Suppressor macrophage treated with lipopolysaccharide for 4 hours (primary cell): ENCODE measurements at places on chromosomes 7 and 10.
A peak's percentile ranks its signal among the peaks of the same experiment; 100 is the strongest.

DNA sequence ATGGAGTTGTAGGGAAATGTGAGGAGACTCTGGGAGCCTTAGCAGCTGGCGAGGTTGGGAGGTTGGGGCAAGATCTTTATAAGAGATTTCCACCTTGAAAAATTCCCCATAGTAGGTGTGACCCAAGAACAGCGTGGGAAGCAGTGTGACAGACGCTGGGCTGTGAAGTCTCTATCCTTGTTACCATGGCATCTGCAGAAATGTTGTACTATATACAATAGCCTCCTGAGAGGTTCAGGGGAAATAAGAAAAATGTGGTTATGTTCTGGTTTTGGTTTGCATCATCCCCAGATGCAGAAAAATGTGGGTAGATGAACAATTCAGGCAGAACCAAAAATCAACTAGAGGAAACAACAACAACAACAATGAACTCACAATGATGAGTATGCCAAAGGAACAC, 498.6 kb downstream of the SH2D4B start:
- no peak for DNase-seq

DNA sequence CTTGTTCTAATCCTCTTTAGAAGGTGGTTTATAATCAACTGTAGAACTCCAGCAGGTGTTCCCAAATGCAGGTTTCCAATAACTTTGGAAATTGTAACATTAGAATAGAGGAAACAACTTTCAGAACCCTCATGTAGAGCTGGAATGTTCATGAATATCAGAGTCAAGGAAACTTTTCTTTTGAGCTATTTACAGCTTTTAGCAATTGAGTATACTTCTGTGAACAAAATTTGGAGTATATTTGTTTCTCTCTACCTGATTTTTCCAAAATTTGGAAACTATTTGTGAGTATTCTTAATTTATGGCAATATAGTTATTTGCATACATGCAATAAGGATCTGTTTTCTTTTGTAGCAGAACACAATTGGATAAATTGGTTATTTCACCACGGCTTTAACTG, 2.8 kb upstream of the CFAP43 start:
- DNase-seq = no peak

- no peak for DNase-seq
Observed at GRCh38 chr10:86198271-86198670, 168.3 kb downstream of the GRID1 start.

DNA sequence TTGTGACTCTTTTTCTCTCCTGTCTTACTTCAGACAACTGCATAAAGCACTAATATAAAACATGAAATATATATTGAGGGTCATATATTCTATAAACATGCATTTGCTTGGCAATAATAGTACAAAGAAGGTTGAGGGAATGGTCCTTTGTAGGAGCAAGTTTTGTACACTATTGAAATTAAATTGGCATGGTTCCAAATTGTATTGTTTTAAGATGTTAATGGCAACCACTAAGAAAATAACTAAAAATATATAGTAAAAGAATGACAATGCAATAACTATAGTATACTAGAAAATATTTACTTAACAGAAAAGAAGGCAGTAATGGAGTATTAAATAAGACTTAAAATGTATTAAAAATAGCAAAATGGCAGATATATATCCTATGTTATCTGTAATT, 33.7 kb upstream of the KAT6B start:
- no peak for DNase-seq

- no peak for DNase-seq
Observed at GRCh38 chr10:127194111-127194510, 2.3 kb downstream of the INSYN2A start.

- DNase-seq = peak; percentile 35
Observed at GRCh38 chr7:139620676-139621344, 97.3 kb downstream of the CLEC2L start.

DNA sequence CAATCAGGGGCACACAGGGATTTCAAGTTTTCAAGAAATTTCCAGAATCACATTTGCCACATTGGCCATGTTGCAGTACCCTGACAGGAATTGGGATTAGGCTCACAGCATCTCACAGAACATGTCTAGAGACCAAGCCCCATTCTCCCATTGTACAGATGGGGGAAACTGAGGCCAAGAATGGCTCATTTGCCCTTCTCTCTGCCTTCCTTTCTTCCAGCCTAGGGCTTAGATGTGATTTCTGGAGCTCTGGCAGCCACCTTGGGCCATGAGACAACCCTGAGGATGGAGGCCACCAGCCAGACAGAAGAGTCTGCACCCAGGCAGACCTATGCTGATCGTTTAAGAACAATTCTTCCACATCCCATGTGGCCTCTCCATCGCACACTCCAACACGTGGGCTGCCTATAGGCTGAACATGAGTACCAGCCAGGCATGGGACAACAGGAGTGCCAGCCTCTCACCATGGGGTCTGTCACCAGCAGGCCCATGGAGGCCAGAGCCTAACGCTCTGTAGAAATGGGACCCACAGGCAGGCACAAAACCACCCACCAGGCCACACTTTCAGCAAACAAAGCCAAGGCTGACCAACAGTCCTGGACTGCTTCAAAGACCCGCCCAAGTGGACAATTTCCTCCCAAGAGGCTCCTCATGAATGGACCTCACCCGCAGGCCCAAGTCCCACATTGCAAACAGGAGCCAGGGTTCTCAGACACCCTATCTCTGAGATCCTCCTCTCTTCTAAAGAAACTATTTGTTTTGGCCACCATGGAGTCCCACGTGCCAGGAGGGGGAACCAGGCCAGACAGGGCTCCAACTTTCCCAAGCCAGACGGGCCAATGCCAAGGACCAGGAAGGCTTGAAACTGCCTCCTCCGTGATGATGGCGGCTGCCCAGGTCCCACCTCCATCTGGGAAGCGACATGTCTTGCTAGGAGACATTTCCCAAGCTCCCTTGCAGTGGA, 20.7 kb downstream of the PDGFA start:
- no peak for DNase-seq

GRCh38 chr7:85356916-85357315, 170.1 kb upstream of the SEMA3D start:
- no peak for DNase-seq

DNA sequence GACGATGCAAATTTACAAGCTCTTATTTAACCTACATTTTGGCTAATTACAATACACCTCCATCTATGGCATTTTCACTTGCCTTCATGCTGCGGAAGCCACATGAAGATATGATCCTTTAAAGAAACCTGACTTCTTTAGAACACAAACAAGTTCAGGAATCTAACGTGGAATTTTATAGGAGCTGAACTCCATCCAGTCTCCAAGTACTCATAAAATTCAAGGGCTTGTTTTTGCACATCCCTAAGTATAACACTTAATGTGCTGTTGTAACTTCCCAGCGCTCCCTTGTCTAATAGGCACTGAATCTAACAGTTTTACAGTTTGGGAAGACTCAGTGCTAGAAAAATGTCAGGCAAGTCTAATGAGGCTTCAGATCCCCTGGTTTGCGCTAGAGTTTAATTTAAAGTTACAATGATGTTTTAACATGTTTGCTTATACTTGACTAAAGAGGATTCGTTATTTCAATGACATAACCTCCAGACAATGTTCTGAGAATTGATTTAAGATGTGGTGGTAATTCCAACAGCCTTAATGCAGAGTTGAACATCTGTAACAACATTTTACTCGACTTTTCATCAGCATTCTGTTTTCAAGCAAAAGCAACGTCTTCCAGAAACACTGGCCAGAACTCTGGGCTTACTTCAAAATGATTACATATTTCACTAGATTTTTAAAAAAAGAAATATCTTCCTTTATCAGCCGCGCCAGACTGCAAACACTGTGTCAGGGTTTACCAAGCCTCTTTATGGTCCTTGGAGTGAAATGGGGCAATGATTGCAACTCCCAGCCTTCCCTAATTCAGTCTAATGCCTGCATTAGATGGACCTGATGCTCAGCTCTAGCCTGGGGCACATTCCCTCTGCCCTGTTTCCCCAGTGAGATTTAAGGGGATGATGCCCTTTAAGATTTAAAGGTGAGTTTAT, 664.3 kb downstream of the KCNMA1 start:
- no peak for DNase-seq

DNA sequence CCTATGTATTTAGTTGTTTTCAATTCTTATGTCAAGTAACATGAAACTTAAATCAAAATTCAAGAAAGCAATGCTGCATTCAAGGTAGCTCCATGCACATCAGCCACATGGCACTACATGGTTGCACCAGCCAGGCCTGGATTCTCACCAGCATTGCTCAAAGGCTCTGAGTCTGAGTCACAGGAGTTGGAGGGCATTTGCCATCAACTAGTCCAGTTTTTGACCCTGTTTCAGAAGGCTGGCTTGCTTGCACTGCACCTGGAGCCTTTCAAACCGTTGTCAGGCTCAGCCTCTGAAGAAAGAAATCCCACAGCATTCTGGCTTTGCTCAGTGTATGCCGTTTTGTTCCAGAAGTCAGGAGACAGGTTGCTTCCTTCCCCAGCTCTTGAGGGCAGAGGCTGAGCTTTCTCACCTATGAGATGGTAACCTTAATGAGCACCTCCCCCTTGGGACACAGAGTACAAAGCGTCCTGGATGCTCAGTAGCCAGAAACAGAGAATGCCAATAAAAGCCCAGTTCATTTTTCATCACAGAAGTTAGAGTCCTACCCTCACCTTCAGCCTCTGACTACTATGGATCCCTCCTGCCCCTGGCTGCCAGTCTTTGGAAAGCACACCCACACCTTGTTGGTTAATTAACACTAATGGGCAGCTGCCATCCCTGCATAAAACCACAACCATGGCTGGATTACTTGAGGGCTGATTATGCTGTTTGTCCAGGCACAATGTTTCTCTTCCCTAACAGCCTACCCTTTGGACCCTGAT, 288.4 kb upstream of the LRRTM3 start:
- DNase-seq = no peak

- DNase-seq = no peak
Observed at GRCh38 chr7:94067047-94067446, 62.9 kb upstream of the BET1 start.

DNA sequence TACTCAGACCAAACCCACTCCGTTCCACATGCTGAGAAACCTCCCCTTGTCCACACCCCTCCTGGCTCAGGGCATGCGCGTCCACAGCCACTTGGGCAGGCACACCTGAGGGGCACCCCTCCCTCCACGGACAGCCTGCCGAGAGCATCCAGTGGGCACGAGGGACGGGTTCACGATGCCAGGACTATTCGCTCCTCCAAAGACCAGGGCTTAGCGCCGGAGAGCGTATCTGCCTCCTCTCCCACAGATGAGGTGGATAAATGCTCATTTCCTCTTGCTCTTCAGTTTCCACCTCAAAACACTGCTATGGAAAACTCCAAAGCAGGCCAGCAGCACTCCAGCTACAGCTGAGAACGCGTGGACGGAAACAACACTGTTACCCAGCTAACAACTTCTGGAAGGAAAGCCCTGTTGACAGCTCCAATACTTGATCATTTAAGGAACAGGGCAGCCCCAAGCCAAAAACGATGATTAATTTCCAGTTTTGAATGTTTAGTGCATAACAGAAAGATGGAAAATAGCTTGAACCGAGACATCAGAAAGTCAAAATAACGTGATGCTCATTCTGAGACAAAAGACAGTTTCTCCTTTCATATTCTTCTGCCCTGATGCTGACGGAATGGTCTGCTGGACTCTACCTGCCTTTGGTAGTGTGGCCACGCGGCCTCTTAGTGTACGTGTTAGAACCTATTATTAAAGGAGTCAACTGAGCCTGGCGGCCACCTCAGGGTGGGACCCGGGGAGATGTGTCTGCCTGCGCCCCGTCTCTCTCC, 204.7 kb downstream of the DNAJB6 start:
- no peak for DNase-seq

DNA sequence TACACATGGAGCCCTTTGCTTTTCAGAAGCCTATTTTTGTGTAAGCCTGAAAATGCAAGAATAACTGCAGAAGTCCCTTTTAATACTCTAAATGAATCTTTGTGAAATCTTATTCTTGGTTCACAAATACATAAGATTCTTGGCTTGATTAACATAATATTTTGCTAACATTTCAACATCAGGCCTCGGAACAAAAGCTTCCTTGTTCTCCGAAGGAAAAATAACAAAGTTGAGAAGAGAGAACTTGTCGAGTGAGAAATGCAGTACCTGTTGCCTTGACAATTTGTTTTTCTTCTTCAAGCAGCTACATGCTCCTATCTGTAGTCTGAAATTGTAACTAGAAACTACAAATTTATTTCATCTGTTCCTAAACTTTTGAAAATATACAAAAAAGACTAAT, 8.5 kb downstream of the NT5C2 start:
- no peak for DNase-seq

DNA sequence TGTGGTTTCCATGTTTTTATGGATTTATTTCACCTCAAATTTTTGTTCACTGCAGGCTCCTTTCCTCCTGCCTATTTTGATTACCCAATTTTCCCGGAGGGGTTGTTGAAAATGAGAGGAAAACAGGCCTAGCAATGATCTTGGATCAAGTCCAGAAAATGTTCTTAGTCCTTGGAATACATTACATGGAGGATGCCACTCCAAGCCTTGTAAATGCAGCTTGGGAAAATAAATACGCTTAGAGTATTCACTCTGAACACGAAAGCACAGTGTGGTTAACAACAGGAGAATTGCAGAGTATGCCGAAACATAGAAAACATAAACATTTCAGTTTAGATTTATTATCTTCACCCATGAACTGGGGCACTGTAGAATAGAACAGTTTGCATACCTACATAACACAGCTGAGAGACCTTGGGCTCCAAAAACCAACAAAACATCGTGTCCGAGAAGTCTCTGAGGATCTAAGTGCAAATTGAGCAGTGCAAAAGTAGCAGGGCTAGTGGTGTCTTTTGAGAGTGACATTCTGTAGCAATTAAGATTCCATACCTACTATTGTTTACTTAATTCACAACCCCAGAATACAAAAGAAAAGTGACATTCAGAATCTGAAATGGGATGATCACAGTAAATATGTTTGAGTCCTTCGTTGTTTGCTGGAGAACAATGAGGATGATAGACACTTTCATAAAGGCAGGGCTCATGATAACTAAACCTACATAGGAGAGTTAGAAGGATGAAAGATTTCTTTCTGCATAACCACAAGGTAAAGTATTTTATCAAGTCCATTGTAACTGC, 7.6 kb upstream of the CD36 start:
- no peak for DNase-seq

DNA sequence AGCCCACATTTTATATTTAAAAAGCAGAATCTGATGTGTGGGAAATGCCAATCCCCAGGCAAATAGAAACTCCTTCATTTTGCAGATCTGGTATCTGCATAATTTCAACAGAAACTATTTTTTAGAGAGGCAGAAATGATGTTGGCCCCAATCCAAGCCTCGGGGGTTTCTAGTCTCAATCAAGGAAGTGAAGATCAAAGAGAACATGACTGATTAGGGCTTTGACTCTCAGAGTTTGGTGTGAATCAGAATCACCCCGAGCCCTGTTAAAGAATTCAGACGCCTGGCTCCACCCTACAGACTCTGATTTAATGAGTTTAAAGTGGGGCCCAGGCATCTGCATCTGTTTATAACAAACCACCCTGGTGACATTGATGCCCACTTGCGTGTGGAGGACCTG, 36.7 kb upstream of the UBE2H start:
- peak; percentile 34 for DNase-seq

DNA sequence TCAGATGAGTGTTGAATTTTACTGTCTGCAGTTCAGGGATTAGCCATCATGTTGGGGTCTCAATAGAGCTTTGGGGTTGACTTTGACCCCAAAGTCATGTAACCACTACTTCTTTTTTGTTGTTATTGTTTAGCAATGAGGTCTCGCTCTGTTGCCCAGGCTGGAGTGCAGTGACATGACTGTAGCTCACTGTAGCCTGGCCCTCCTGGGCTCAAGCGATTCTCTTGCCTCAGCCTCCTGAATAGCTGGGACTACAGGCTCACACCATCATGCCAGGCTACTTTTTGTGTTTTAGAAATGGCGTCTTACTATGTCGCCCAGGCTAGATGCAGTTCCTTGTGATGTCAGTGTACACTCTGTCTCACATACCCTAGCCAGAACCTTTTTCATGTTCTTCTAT, 598.4 kb downstream of the LRMDA start:
- no peak for DNase-seq

GRCh38 chr7:91710881-91711280, 169.6 kb downstream of the MTERF1 start:
- no peak for DNase-seq
